ENCODE measurements at places on chromosomes 13 and 19. TPM values are rescaled to one million over a fixed set of nuclear protein-coding genes. Genes with fewer than 3 reads are reported as not detected.

The ATP4A gene
- 0.87 TPM for total RNA-seq

DNA sequence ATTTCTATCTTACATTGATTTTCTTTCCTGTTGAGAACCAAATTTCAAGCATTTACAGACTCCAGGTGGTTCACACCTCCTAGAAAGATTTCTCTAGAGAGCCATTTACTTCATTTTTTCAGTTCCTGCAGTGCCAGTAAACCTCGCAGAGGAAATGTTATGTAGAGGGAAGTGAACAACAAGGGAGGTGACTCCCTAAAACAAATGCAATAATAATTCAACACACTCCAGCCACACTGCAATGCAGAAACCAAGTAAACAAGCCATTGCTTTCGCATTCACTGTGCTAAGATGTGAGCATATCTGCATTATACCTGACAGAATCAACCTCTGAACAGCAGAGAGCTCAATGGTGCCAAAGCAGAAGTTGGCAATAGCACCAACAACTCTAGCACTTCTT lies 215.1 kb downstream of the RBM26 start:
- DNase-seq = no peak

The PLVAP gene
- 4.4 TPM for total RNA-seq

The TTC9B gene
- total RNA-seq = 0.71 TPM

- DNase-seq = peak; percentile 96
These were observed at the start of gene DKKL1 for GRCh38 chr19:49363268-49364082. DKKL1 (plus strand) TSS chr19:49363877; CDS start chr19:49363999, 122 bp downstream.

- DNase-seq = no peak
These were observed 53.9 kb upstream of the MTIF3 start for GRCh38 chr13:27504128-27504867.

- no peak for DNase-seq
These were observed 70.3 kb upstream of the NFIC start for GRCh38 chr19:3296034-3296433.
